ENCODE measurements at places on chromosomes 5 and 9.

GRCh38 chr5:65268525-65268924 is 213.2 kb downstream of the ADAMTS6 start:
- DNase-seq: no peak

DNA sequence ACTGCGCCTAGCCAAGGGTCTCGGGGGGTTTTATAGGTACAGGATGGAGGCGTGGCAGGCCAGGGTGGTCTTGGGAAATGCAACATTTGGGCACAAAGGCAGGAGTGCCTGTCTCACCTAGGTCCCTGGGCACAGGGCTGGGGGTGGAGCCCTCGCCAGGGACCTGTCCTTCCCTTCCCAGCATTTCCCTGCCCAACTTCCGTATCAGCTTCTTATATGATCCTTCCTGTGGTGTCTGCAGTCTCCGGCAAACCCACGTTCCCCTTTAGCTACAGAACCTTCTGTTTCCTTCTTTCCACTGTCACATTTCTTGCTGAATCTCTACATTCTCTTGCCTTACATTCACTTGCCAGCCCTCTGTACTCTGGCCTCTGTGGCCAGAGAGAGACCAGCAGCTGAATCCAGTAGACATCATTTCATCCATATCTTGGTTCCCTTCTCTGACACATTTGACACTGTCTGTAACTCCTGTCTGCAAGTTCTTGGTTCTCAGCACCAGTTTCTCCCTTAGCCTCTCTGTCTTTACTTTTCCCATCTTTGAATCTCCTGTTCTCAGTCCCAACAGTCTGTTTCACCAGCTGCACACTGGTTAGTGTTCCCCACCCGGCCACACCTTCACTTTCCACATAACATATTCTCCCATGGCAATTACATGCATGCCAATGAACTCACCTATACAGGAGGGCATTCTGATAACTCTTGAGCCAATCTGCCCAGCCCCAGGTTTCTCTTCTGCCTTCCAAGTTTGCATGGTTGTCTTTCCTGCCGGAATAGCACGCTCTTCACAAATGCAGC is 134.7 kb upstream of the ZNF608 start:
- no peak for DNase-seq

DNA sequence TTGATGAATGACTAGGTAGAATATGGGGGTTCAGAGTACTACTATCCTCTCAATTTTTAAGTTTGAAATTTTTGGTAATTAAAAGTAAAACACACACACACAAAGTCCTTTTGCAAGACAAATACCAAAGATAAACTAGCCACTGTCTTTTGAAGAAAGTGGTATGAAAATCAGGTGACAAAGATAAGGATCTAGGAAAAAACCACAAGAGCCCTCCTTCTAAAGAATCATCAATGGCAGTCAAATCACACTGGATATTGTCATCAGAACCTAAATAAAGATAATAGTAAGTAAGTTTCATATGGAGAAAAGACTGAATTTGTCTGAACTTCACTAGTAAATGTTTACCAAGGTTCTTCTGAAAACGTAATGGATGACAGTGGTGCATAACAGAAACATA is 30.5 kb upstream of the HK3 start:
- no peak for DNase-seq

- no peak for DNase-seq
Observed at GRCh38 chr5:86880344-86880743, 262.6 kb downstream of the COX7C start.

GRCh38 chr5:389197-389821 is 53.7 kb upstream of the EXOC3 start:
- DNase-seq: no peak

DNA sequence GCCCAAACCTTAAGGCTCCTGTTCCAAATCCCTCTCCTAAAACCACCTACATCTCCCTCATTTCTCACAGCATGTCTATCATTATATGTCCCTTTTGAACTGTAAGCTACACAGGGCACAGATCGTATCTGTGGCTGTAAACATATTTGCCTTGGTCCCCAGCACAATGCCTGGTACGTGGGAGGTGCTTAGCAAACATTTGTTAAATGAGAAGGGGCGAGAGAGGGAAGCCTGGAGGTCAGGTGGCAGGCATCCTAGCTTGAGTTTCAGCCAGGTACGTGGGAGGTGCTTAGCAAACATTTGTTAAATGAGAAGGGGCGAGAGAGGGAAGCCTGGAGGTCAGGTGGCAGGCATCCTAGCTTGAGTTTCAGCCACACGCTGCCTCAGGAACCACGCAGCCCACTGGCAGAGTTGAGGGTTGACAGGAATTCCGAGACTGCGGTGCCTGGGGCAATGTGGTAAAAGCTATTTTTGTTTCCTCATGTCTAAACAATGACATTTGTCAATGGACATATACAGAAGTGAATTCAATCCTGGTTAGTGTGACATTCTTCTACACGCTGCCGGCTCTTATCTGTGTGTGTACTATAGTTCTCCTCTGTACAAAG is 113.6 kb downstream of the EFNA5 start:
- DNase-seq: no peak

- no peak for DNase-seq
Observed at GRCh38 chr9:69963803-69964202, 79.8 kb upstream of the MAMDC2 start.

DNA sequence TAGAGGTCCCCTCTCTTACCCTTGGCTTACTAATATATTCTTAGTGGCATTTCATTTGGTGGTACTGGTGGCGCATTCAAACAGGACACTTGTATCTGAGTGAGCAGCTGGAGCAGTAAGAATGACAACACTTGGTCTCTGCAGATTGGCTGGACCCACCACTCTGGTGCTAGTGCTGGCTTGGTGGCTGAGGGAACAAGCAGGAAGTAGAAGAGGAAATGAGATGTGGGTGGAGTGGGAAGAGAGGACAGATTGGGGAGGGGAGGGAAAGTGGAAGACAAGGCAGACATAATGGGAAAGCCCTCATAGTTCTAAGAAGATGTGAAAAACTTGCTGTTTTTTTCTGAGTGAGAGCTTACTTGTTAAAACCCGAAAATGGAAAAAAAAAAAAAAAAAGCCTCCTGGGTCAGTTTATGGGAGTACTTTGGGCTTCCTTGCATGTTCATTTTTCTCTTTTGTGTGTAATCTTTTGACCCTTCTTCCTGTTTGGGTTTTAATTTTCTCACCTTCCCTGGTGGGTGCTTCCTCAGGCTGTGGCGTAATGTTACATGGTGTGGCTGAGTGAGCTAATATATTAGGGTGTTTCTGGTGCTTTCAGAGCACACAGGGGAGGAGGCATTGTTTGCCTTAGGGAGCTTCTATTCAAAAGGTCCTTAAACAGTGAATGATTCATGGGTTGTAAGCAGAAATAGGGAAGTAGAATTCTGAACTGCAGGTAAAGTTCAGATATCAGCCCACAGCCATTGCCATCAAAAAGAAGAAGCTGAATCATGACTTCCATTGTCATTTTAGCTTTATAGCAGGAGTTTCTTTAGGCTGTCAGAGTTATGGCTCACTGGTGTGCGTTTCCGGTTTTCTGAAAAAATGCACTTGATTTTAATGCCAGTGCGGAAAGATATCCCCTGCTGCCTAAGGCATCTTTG is 52.3 kb downstream of the TLE4 start:
- no peak for DNase-seq

GRCh38 chr5:65334077-65334476 is 147.6 kb downstream of the ADAMTS6 start:
- DNase-seq: no peak

DNA sequence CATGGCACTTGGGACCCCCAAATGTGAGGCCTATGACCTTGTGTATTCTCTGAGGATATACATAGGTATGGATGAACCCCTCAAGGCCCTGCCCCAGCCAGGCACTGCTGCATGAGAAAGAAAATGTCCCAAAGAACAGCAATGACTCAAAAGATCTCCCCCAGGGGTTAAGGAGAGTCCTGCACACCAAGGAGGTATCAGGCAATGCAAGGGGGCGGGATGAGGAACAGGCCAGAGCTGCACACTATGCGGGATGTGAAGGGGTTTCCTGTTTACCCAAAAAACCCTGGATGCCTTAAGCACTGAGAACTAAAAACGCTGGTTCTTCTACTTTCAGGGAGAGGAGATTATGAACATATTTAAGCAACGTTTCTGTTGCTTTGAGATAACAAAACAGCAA is 3.4 kb downstream of the RAPGEF1 start:
- DNase-seq: no peak

GRCh38 chr5:15034379-15034778 is 162.8 kb upstream of the ANKH start:
- DNase-seq: no peak

- no peak for DNase-seq
Observed at GRCh38 chr5:90982576-90982975, 400.5 kb downstream of the ARRDC3 start.

DNA sequence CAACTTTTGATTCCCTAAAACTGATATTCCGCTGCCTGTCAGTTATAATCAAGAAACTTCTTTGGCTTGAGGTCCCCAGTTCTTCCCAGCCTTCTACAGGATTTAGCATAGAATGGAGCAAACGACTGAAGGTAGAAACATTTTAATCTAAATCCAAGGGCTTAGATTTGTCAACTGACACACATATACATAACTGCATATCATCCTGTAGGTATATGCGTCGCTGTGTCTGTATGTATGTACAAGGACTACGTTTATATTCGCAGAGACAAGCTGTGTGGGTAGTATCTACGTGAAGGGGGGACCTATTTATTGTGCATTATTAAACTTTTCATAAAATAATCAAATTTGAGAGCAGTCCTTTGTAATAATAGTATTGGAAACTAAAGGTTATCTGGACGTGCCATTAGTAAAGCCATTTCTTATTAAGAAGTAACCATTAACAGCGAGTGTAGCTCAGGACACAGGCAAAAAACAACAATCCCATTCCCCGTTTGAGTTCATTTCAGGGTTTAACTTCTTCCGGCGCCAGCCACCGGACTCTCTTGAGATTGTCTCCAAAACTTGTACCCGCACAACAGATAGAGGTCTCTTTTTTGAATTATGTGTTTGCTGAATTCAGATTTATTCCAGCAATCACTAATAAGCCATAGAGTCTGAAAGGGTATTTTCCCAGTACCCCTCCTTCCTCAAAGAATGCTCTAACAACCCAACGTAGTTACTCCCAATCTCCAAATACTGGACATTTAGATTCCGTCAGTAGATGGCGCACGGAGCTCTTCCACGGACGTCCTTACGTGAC is 2.1 kb upstream of the MLLT3 start:
- no peak for DNase-seq

DNA sequence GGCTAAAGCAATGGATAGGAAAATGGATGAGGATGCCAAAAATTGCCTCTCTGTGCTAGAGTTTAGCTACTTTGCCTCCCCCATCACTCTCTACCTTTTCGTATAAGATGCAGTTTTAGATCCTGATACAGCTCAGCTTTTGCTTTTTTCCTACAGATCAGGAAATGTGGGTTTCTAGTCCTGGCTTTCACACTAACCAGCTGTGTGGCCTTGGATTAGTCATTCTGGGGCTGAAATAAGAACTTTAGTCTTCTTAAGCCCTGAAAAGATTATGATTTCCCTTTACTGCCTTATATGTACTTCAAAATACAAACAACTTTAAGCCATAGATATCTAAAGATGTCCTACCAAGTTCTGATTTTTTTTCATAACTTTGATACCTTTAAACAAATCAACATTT is 116.4 kb downstream of the BAAT start:
- DNase-seq: no peak

- DNase-seq: no peak
Observed at GRCh38 chr5:58462154-58462553, 2.3 kb upstream of the PLK2 start.

GRCh38 chr5:41413074-41413473 is 97.3 kb downstream of the PLCXD3 start:
- no peak for DNase-seq

- no peak for DNase-seq
Observed at GRCh38 chr9:28207657-28208056, 634.4 kb upstream of the C9orf72 start.

DNA sequence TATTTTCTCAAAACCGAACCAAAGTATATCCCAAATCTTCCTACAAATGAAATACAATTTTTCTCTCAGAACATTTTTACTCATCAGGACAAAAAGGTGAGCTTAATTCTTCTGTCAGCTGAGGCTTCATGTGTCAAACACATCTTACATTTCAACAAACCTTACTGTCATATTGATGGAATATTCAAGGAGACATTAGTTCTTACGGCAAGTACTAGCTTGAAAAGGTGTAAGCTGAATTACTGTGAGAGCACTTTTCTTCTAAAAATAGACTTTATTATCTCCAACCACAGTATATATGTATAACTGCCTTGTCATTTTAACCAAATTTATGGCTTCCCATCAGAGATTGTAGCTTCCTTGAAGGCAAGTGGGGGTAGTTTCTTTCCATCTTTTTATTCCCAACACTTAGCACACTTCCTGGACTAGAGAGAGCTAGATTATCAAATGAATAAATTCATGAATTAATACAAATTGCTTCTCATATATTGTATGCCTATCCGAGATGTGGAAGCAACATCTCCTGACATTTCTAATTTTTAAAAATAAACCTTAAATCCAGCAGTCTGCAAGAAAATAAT is 822.7 kb upstream of the DMAC1 start:
- no peak for DNase-seq

DNA sequence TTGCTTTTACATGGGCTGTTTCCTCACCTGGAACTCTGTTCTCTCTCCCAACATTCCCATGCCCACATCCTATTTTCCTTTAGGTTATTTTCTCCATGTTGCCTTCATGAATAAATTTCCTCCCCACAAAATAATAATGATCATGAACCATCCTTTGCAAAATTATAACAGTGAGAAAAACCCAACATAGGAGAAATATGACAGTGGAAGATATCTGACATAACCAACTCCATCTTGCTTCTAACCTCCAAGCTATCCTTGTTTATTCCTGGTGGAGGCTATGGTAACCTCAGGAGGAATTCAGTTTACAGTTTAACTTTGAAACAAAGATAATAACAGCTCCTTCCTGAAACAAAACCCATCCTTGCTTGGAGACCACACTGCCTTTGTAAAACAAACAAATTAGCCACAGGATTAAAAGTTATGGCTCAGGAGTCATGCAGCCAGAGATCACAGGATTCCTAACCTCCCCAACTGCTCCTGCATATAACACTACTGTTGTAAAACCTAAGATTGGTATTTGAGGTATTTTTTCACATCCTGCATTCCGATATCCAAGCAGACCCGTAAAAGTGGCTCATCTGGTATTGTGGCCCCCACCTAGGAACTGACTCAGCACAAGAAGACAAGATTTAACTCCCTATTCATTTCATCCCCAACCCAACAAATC is 212.4 kb downstream of the TRIM32 start:
- DNase-seq: no peak
